NCI-H2029 treated with DMSO at 0.1 percent for 48 hours (cell line): ENCODE measurements at places on chromosomes 3 and 15.

DNA sequence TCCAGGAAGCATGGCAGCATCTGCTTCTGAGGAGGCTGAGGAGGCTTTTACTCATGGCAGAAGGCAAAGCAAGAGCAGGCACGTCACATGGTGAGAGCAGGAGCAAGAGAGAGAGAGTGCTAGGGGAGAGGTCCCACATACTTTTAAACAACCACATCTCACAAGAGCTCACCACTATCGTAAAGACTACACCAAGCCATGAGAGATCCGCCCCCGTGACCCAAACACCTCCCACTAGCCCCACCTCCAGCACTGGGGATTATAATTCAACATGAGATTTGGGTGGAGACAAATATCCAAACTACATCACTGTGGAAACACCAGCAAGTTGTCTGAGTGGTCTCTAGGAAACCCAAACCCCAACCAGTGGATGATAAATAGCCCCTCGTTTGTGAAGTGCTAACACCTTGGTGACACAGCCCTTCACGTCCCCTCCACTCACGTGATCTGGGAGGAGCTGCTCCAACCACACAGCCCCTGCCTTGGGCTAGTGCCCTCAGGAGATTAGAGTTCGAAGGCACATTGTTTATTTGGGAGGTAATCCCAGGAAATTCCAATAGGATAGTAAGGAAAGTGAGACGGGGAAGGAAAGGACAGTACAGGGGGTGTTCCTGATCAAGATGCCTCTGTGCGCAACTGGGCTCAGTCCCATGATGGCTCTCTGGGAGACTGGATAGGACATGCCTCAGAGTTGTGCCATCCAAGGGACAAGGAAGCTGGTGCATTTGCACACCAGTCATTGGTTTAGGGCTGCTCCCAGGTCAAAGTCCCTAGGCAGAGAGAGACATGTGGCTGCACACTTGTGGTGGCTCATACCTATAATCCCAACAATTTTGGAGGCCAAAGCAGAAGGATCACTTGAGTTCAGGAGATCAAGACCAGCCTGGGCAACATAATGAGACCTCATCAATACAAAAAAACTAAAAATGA is 80.6 kb upstream of the CTNNB1 start:
- DNase-seq: no peak

DNA sequence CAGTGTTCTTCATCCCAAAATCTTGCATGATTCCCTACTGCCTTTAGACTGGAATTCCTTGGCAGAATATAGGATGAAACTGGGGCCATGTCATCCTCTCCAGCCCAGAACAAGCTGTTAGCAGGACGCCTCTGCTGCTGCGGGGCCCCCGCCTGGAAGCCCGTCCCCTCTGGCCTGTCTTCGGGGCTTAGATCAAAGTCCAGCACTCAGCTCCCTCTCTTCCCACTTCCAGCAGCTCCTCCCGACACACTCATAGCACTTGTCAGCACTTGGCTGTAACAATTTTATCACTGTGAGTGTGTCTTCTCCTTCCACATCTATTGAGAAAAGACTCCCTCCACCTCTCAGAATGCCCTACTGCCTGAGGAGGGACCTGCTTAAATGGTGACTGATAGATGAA is 112.0 kb upstream of the HACD2 start:
- DNase-seq: no peak

DNA sequence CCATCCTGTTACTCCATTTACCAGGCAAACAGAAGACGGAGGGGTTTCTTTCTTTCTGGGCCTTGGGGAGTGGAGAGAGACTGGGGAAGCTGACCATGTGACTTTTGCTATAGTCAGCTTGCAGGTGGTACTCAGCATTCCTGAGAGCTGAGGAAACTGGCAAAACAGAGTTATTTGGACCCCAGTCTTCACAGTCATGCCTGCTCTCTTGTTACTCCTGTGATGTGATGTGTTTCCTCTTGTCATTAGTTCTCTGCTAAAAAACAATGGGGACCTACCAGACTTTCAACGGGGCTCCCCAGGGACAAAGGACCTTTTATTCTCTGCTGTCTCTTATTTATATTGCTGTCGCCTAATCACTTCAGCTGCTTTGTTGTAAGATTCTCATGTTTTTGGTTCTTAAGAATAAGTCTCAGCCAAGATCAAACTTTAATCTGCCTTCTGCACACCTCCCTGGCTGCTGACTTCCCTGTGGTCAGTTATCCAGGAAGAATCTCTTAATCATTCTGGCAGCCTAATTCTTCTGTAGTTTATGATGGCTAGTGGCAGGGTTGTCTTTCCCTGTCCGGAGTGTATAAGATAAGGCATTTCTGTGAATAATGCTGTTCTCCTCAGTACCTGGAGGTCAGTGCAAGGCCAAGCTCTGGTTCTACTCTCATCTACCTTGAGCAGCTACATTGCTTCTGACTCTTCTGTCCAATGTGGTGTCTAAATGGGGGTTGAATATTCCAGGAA is 8.8 kb downstream of the STARD9 start:
- DNase-seq: no peak

DNA sequence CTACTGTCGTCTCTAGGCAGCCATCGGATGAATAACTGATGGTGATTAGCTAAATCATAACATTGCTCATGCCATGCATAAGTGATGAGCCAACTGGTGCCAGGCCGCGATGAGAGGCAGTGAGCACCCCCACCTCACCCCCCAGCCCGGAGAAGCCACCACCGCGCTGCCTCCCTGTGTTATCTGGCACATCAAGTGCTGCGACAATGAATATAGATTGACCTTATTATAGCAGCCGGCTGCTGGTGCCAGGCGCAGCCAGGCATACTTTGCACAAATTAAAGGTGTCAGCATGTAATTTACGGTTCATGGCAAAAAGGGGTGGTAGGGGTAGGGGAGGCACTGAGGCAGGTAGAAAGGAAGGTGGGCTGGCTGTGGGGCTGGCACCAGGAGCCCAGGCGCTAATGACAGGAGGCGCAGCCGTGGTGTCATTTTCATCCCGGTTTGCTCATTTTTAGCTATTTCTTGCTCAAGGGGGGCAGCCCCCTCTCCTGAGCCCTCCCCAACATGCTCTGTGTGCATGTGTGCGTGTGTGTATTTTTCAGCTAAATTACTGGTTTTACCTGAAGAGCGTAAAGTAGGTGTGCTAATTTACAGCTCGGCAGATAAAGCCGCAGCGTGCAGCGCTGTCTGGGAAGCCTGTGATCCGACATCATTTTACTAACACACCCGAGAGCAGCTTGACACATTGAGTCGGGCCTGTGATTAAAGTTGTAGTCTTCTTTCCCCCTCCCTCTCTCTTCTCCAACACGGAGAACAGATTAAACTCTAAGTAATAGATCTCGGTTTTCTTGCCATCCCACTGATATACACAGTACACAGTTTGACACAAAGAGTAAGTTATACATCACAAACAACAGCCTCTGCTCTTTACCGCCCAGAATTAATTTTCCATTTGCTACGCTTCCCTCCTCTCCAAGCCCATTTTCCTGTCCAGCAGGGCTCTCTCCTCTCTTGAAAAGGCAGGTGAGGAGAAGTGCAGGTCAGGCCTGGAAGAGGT is 212.3 kb downstream of the RPLP1 start:
- no peak for DNase-seq

- DNase-seq: no peak
Measured at GRCh38 chr15:37019479-37020433, 80.6 kb downstream of the MEIS2 start.

DNA sequence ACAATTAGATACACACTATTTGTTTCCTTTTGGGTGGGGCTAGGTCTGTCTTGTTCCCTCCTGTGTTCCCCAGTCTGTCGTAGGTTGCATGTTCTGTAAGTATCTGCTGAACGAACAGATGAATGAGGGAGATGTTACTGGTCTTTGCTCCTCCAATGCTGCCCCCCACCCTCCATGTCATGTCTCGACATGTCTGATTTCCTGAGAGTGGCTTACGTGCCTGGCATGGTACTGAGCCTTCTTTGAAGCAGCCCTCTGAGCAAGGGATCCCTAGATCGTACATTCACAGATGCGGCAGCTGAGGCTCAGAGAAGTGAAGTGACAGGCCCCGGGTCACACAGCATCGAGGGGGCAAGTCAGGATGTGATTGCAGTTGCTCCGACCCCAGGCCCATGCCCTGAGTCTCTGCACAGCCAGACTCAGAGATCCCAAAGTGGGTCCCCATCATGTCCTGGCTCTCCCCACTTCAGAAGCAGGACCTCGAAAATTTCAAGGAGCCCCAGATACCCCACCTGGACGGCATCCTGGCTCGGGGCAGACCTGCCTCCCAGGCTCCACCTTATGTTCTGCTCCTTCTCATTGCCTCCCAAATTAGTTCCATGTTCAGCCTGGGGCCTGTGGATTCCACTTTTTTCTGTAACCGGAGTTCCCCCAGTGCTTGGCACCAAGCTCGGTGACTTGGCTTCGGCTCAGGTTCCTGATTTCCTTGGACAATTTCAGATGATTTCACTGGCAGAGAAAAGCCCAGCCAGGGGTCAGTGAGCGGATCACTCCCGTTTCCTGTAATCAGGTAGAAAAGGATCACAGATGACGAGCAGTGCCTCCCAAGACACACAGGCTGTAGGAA is 24.7 kb downstream of the GOLGA6L2 start:
- no peak for DNase-seq

DNA sequence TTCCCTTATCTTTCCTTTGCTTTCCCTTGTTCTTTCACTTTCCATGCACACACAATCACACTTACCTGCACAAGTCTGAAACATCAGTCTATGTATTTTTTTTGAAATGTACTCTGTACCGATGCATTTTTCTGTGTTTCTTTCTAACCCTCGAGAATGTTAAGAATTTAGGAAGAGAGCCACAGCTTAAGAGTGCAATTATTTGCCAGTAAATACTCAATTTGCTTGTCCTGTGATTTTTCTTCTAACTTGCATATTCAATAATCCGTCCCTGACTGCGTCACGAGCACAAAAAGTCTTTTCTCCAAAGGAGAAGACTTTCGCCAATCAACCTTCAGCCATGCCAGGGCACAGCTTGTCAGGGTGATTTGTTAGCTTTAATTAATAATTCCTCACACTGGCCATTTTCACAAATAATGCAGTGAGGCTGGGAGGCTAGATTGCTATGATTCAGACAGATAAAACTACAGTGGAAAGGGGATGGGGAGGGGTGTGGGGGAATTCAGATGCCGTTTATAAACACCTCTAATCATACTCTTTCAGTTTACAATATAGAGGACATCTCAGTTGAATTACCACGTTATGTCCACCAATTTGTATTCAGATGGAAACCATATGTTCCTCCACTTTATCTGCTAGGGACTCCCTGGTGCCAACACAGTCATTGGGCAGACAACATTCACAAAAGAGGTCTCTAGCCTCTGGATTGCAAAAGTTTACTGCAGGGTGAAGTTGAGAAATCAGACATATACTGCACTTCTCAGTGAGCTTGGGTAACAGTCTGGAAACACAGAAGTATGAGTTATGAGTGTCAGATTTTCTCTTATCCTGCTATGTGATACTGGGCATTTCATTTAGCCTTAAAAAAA is 388.0 kb downstream of the ZBTB20 start:
- DNase-seq: no peak

DNA sequence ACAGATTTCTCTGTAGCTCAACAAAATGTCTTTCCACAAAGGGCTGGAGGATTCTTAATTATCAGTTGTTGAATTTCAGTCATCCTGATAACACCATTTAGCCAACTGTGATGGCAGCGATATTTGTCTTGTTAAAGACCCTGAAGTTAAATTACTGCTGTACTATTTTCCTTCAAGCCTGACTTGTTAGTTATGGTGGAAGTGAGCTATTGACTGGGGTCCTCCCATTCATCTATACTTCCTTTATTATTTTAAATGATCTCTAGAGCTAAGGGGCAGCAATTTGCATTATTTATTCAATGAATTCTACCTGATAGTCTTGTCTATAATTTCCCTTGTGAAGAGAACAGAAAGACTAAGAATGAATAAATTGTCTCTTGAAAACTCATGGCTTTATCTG is 64.1 kb downstream of the RBMS3 start:
- no peak for DNase-seq

GRCh38 chr3:155870133-155870944 is at the start of gene GMPS:
GMPS (plus strand) TSS chr3:155870650; CDS start chr3:155870871, 221 bp downstream.
- DNase-seq: peak; percentile 81

DNA sequence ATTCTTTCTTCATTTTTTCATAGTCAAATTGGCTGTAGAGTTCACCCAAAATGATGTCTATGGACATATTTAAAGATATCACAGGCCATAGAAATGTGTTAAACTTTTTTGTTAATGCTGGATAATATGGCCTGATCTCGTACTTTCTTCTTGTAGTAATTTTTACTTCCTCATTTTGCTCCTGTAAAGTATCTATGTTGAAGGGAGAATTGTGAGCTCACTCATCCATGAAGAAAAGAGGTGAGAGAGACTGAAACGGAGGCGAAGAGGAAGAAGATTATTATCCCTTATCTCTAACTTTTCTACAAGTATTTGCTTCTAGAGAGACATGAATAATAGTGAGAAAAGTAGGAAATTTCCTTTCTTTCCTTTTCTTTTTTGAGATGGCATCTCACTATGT is 613.8 kb upstream of the TBL1XR1 start:
- peak; percentile 23 for DNase-seq

- no peak for DNase-seq
Measured at GRCh38 chr15:43531018-43531670, 13.7 kb downstream of the MAP1A start.

- no peak for DNase-seq
Measured at GRCh38 chr3:135990903-135991302, 25.4 kb downstream of the PPP2R3A start.

- DNase-seq: no peak
Measured at GRCh38 chr3:195113536-195114425, 157.2 kb downstream of the XXYLT1 start.

GRCh38 chr3:55676643-55677042 is 189.5 kb upstream of the WNT5A start:
- DNase-seq: peak; percentile 9

- DNase-seq: peak; percentile 6
Measured at GRCh38 chr3:24680214-24680967, 185.7 kb upstream of the THRB start.

- no peak for DNase-seq
Measured at GRCh38 chr15:77721963-77722362, 89.3 kb upstream of the LINGO1 start.

GRCh38 chr15:49815950-49816349 is 195.1 kb downstream of the DTWD1 start:
- no peak for DNase-seq

- peak; percentile 18 for DNase-seq
Measured at GRCh38 chr15:57156210-57156884, 220.0 kb upstream of the CGNL1 start.

GRCh38 chr3:71905426-71905825 is 120.5 kb upstream of the PROK2 start:
- DNase-seq: no peak

DNA sequence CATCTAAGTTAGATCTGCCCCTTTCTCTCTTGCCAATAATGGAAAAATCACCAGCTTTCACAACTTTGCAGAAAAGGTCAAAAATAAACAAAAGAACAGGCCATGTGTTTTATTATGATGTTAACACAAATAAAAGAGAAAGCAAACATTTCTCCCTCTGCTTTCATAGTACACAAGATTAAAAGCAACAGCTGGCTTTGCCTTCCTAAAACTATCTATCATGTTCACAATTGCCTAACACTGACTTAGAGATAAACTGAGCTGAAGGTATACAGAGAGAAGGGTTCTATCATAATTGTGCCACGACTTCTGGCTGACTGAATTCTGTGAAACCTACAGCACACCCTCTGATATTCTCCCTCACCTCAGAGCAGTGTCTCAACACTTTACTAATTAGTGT is 29.4 kb downstream of the AADAC start:
- DNase-seq: no peak

- no peak for DNase-seq
Measured at GRCh38 chr3:45711931-45712330, 22.7 kb downstream of the SACM1L start.

GRCh38 chr3:43970920-43971319 is 270.8 kb upstream of the TOPAZ1 start:
- DNase-seq: no peak

- DNase-seq: no peak
Measured at GRCh38 chr15:85707519-85708338, 87.0 kb downstream of the KLHL25 start.
